ENCODE measurements at places on chromosomes 6 and 20.

DNA sequence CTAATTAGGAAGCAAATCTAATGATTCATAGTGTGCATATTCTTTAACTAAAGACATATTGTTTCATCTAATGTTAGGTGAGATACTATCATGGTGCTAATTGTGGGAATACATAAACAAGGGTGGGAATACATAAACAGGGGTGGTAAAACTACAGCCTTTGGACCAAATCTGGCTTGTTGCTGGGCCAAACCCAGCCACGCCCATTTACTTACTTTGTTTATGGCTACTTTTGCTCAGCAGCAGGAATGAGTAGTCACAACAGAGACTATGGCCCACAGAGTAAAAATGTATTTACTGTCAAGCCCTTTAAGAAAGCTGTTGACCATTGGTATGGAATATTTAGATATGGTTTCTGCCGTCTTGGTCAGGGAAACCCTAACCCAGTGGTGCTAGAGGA is 31.7 kb downstream of the FAM135A start:
- no peak for DNase-seq

DNA sequence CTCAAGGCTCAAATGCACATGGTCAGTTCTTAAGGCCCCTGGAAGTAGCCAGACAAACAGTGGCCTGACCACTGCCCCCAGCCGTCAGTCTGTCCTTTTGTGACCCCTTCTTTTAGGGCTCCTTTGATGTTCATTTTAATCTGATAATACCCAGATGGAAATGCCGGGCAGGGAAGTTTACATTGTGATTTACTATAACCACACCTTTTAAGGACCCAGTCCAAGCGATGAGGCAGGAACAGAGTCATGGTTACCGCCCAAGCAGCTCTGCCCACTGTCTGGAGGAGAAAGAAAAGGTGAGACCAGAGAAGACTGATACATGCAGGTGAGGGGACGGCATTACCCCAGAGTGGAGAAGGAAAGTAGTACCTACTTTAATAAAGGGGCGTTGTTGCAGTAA is 110.6 kb downstream of the PLEKHG1 start:
- DNase-seq = no peak

DNA sequence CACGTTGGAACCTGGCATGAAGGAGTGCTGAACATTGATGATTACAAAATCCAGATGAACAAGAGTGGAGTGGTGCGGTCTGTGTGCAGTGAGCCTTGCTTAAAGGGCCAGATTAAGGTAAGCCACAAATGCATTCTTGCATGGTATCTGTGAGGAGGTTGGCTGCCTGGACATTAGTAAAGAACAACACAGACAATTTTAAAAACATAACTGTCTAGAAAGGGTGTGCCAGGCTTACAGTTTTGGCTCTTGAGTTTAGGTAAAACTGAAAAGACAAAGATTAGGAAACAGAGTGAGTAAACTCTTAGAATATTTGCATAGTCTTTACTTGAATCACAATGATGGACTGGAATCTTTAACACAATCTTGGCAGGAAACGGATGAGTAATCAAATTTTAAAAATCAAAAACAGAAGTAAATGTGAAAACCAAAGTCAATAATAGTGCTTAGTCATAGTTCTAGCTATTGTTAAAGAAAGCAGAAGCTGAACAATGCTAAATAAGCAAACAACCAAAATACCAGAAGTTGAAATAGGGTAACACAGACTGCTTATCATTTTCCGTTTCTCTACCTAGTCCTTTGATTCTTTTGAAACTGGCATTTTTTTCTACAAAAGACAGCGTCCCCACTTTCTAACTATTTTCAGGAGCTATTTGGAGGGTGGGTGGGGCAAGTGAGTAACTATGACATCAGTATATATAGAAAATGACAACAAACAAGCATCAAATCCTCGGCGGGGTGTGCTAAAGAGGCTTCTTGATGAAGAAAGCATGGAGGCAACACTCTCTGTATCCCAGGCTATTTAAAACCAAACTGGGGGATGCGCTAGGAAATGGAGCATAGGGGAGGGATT is 185.8 kb upstream of the RAB32 start:
- DNase-seq = no peak

- DNase-seq = no peak
These were observed 126.4 kb downstream of the BANF2 start for GRCh38 chr20:17825960-17826843.

DNA sequence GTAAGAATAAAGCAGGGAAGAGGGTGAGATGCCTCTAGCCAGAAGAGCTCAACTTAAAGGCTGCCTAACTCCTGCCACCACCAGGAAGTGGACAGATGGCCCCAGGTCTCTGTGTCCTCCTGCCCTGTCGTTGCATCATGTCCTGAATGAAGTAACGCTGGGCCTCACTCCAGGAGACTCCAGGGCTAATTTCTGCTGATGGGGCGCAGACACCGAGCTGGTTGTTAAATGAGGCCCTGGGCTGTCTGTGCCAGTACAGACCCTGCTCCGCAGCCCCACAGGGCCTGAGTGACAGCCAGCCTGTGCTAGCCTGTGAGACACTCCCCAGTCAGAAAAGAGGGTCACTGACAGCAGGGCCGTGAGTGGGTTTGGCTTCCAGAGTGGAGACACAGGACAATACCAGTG is 6.5 kb downstream of the IP6K3 start:
- DNase-seq = no peak

GRCh38 chr6:21764989-21765388 is 171.4 kb downstream of the SOX4 start:
- DNase-seq = no peak

DNA sequence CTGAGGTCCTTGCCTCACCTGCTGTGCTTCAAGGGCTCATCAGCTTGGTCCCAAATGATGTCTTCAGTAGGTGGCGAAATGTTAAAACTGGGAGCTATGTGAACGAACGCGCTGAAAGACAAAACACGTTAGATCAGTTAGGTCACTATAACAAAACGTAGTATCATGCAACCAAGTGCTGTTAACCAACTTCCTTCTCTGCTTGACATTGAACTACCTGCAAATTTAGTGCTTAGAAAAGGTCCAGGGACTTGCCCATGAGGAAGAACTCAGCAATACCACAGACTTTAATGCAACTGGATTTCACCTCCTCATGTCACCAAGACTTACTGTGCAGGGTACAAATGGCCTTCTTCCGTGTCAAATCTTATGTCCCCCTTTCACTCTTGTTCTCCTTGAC is 24.8 kb downstream of the BACH2 start:
- no peak for DNase-seq

- DNase-seq = no peak
These were observed 405 bp upstream of the RNF182 start for GRCh38 chr6:13924146-13924948.
